Non-pigmented ciliary epithelial cell (primary cell): ENCODE measurements at places on chromosomes 7 and 10.
A peak's percentile ranks its signal among the peaks of the same experiment; 100 is the strongest.

DNA sequence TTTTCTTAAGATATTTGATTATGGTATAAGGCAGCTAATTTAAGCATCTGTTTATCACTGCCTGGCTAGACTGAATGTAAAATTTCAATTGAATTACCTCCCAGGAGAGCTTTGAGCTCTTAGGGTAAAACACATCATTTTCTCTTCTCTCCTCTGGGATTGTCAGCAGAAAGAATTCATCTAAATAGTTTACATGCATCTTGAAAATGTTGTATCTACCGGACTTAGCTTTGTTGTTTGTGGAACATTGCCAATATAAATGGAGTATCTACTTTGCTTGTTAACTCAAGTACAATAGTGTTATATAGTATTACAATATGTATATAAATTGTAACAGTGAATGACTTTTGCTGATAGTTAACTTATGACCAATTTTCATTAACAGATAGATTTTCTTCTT lies 73.3 kb downstream of the TAF3 start:
- no peak for DNase-seq

DNA sequence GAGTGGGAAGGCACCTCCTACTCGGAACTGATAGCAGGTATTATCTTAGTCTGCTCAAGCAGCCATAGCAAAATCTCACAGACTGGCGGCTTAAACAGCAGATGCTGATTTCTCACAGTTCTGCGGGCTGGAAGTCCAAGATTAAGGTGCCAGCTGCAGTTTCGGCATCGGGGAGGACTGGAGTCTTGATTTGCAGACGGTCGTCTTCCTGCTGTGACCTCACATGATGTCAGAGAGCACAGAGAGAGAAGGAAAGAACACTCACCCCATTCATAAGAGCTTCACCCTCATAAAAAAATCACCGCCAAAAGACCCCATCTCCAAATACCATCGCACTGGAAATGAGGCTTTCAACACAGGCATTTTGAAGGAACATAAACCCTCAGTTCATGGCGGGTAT lies 216.5 kb upstream of the PITRM1 start:
- no peak for DNase-seq

DNA sequence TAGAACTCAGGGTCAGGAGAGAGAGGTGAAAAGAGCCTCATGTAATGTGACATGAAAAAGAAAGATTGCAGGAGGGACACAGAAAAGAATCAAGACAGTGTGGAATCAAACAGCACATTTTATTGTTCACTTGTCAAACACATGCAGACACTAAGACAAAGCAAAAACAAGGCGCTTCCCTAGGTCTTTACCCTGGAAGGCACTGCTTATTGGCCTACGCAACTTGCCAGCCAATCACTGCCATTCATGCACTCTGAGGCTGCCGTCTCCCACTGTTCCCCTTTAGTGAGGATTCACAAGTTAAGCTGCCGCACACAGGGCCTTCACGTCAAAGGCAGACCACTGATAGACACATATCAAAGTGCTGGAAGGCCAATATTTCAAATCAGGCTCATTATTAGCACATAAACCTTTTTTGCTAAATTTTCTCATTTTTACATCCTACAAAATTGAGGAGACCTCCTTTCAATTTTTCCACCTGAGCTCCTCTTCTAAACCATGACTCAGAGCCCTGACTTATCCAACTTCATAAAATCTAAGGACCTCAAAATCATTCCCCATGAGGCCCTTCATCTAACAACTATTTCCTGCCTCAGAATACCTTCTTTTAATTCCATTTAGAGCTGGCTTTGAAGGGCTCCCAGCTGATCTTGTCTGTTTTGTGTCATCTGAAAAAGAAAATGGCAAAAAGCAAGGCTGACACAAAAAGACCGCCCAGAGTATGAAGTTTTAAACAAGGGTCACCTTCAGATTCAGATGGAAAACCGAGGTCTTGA lies 149.4 kb downstream of the CHCHD3 start:
- no peak for DNase-seq

- DNase-seq: no peak
These were observed 5.0 kb upstream of the MSMB start for GRCh38 chr10:46050941-46051623.

- DNase-seq: no peak
These were observed 2.0 kb upstream of the SFTPA2 start for GRCh38 chr10:79562135-79562756.

DNA sequence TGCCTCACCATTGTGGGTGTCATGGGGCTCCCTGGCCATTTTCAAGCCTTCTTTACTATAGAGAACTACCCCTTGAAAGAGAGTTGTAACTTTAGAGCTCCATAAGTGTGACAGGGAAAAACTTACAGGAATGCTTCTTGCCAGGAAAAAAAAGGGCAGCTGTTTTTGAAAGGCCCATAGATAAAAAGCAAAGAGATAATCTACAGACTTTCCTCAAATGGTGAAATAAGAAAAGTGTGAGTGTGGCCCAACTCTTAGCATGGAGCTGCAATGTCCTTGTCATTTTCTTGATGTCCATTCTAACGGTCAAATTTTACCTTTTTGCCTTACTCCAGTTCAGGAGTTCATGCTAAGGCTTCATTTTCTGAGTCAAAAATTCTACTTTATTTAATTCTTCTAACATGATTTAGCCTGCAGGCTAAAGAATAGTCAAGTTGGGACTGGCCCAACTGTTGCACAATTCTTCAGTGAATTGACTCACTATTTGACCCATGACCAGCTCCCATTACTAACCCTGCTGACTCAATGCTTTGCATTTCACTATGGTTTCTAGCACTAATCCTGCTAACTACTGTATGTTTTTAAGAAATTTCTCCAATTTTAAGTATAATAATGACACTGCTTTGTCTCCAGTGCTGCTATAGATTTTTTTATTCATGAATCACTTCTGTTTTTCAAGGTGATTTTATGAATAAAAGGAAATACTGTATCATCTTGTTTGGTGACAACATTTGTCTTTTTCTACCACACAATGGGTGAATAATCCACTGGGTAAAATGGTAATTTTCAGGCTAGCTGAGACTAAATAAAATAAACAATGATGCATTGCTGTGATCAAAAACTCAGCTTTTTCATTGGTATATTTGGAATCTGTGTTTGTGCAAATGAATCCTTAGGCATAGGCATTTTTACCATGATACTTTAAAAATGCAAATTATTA lies 41.4 kb upstream of the SGCE start:
- DNase-seq: peak; percentile 90

DNA sequence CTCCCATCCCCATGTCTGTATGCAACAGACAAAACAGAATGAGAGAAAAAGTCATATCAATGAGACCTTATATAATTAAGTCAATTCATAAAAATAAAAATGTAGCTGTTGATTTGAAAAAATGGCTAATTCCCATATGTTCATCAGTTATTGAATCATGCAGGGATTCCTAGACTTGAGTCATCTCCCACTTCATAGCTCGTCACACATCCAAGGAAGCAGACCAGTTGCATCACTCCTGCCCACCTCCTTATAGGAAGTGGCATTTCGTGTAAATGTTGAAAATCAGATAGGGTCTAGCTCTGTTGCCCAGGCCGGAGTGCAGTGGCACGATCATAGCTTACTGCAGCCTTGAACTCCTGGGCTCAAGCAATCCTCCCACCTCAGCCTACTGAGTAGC lies 56.1 kb upstream of the SH2B2 start:
- no peak for DNase-seq

GRCh38 chr10:103254538-103255325 lies 9.0 kb downstream of the RPEL1 start:
- DNase-seq: no peak

DNA sequence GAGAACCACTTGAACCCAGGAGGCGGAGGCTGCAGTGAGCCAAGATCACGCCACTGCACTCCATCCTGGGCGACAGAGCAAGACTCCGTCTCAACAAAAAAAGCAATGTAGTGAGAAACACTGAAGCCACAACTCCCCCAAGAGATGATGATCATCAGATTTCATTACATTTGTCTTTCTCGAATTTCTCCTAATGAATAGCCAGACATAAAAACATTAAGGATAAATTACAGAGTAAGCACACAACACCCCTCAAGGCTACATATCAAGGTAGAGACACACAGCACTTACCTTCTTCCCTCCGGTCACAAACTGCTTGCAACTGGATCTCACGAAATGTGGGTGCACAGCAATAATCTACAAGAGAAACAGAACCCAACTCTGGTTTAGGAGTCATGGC lies 91.5 kb downstream of the VPS41 start:
- DNase-seq: no peak

DNA sequence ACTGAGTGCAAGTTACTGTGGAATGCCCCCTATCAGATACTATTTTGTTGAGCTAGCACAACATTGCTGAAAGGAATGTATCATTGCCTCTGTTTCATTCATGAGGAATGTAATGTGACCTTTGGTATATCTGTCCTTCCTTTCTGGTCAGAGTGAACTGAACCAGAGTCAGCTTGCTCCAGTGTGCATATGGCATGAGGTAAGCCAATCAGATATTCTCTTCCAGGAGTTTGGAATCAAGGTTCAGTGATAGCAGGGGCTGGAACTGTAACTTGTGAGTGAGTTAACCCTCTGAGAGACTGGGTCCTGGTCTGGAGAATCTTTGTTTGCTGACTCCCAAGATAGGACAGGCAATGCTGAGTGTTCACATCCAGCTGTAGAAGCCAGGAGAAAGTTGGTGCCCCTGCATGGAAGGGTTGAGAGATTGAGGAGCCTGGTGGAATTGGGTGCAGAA lies 45.3 kb upstream of the OSBPL3 start:
- DNase-seq: peak; percentile 94

DNA sequence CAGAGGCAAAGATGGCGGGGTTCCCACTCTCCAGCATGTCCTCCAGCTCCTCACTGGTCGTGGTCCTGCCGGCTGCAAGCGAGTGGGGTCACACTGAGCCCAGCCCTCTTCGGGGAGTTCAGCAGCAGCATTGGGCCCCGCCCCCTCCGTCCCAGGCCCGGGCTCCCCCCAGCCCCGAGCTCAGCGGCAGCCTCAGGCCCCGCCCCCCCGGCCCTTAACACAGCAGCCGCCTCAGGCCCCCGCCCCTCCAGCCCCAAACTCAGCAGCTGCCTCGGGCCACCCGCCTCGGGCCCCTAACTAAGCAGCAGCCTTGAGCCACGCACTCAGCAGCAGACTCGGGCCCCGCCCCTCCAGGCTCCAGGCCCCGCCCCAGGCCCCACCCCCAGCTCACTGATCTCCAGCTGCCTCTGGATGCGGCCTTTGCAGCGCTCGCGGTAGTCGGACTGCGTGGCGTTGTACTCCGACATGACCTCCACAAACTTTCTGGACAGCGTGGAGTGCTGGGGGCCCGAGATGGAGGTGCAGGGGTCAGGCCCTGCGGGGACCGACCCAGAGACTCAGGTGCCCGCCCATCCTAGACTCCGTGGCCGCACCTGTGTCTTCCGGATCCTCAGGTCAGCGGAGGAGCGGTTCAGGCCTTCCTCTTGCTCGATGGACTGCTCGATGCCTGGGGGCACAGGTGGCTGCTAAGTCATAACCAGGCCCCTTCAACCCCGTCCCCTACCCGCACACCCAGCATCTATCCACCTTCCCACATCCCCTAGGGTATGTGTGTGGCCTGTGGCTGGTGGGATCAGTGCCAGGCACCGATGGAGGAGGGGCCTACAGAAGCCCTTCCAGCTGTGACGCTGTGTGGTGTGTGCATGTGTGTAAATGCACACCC lies 15.5 kb downstream of the STX1A start:
- no peak for DNase-seq

DNA sequence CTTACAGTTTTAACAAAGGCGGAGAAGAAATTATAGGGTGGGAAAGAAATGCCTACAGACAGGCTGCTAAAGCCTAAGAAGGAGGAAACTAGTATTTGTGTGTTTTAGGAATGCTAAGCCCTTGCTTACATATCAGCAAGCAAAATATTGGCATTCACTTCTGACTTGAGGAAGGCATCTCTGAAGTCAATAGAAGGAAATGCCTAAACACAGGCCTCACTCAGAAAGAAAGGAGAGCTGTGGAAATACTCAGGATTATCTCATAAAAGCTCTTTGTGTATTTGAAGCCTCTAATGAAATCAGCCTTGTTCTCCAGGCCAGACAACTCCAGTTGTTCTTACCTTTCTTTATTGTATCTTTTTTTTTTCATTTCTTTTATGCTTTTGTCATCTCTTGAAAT lies 158.0 kb downstream of the AUTS2 start:
- DNase-seq: no peak
